ENCODE measurements at places on chromosomes 11 and 22.

- DNase-seq: no peak
These were observed 43.6 kb downstream of the BRD1 start for GRCh38 chr22:49783926-49784629.

GRCh38 chr11:74203966-74204365 lies 32.9 kb downstream of the PPME1 start:
- no peak for DNase-seq

GRCh38 chr11:77063407-77063806 lies 3.4 kb upstream of the CAPN5 start:
- no peak for DNase-seq

- DNase-seq: no peak
These were observed 3.1 kb downstream of the FLI1 start for GRCh38 chr11:128696941-128697340.

DNA sequence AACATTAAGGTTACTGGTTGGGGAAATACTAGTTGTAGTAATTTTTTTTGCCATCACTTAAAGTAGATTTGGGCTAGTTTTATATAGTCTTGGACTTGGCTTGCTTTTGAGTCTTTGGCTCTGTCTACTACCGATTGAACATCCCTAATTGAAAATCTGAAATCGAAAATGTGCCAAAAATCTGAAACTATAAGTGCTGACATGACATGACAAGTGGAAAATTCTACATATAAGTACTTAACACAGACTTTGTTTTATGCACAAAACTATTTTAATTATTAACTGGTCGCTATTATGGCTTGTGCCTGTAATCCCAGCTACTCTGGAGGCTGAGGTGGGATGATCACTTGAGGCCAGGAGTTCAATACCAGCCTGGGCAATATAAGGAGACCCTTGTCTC lies 22.5 kb downstream of the RNF169 start:
- no peak for DNase-seq

- DNase-seq: no peak
These were observed 14.7 kb downstream of the GGA1 start for GRCh38 chr22:37623075-37624016.

GRCh38 chr11:84316866-84317555 lies 1030.8 kb upstream of the CCDC90B start:
- no peak for DNase-seq

DNA sequence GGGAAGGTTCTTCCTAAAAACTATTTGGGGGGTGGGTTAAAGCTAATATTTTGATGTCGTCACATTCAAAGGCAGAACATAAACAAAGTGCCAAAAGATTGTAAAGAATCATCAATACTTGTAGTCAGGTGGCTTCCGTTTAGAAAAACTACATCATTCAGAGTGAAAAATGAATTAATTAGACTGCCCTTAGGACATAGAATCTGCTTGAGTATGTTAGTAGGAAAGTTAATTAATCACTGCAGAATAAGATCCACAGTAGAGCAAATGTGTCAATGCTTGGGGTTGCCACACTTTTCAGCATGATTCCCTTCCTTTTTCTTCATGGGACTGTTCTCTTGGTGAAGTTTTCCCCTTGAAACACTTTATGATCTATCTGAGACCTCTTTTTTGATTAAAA lies 166.8 kb upstream of the MTNR1B start:
- no peak for DNase-seq

DNA sequence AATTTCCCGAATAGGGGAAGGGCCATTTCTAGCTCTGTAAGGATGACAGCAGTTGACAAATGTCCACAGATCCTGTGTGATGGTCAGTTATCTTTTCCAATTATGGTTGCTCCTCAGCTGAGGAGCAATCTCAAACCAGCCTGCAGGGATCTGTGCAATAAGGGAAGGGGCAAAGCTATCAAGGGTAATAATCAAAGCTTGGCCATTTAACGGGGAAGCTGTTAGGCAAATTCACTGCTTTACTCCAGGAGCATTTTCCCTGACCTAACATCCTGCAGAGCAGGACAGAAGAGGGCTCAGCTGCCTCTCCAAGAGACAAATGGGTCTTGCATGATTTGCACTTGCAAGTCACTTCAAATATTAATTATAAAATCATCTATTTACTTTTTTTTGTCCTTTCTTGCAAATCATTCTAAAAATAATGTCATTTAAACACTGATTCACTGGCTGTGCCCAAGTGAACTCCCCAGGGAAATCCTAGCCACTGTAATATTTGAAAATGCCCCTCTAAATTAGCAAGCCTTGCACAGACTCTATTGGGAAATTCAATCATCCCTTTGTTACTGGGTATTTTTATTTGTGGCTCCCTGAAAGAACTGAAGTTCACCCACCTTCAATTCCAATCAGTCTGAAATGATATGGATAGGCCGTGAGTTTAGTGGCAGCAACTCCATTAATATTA lies 1256.7 kb downstream of the LRRC4C start:
- no peak for DNase-seq

- DNase-seq: peak; percentile 95
These were observed 9.9 kb upstream of the MICALL1 start for GRCh38 chr22:37896181-37896592.

GRCh38 chr11:14764179-14764578 lies 120.6 kb downstream of the PDE3B start:
- no peak for DNase-seq

GRCh38 chr11:58928691-58929090 lies 10.6 kb upstream of the GLYATL1 start:
- DNase-seq: no peak

- DNase-seq: no peak
These were observed 111.2 kb upstream of the RASSF10 start for GRCh38 chr11:12897867-12898266.

GRCh38 chr11:8249482-8249881 lies 14.2 kb downstream of the LMO1 start:
- no peak for DNase-seq

GRCh38 chr11:1167751-1168231 lies 10.0 kb downstream of the MUC5AC start:
- no peak for DNase-seq

DNA sequence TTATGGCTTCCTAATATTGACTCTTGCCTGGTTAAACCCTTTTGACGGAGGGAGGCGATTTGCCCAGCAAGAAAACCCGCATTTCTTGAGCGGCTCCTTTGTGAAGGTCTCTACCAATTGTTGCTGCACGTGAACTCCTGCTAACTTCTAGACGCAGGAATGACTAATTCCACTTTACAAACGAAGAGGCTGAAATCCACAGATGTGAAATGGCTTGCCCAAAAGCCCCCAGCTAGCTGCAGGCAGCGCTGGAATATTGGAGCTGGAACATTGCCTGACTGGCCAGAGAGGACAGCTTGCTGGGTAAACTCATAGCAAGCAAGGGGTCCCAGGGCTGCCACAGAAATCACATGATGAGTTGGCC lies 542 bp downstream of the GCAT start:
- peak; percentile 19 for DNase-seq

Measured in mammary epithelial cell (primary cell).